NCI-H524 treated with DMSO at 0.1 percent for 48 hours (cell line): ENCODE measurements at places on chromosomes 5 and 9.
A peak's percentile ranks its signal among the peaks of the same experiment; 100 is the strongest.

- DNase-seq, result no peak
These were observed 896 bp downstream of the RIGI start for GRCh38 chr9:32524892-32525708.

GRCh38 chr9:93459432-93459847 lies 6.1 kb upstream of the FAM120AOS start:
- no peak for DNase-seq

- DNase-seq, result no peak
These were observed 8.1 kb downstream of the MTMR12 start for GRCh38 chr5:32304622-32305021.

- no peak for DNase-seq
These were observed 35.2 kb upstream of the PLEKHG4B start for GRCh38 chr5:56561-57290.

GRCh38 chr9:133645021-133645765 lies 9.0 kb downstream of the DBH start:
- DNase-seq, result no peak

GRCh38 chr9:114604989-114605388 lies 6.1 kb upstream of the TMEM268 start:
- no peak for DNase-seq

- DNase-seq, result no peak
These were observed 182.0 kb upstream of the MOCS2 start for GRCh38 chr5:53291528-53291927.

GRCh38 chr9:75880618-75881017 lies 9.9 kb upstream of the PCSK5 start:
- no peak for DNase-seq

DNA sequence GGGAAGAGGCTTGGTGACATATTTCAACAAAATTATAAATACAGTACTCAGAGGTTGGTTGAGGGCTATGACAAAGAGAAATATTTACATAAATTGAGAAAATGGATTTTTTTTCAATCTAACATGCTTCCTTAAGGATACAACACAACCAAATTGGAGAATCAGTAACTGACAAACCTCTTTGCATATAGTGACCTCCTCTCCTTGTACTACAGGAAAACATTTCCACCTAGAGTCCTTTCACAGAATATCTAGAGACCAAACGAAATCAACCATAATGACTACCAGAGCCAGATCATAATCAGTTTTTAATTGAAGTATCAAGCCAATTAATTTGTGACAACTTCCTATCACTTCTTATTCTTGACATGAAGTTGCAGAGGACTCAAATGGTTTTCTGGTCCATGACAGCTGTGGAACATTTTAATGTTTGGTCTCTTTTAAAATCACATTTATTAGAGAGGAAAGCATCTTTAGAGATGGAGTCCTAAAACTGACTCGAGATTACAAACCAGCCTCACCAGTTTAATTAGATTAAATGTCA lies 1636.5 kb upstream of the C9orf72 start:
- DNase-seq, result no peak

GRCh38 chr5:146548781-146549449 lies 32.9 kb upstream of the GPR151 start:
- peak; percentile 5 for DNase-seq

- no peak for DNase-seq
These were observed 5.6 kb downstream of the SLC2A8 start for GRCh38 chr9:127402401-127403090.

- DNase-seq, result no peak
These were observed 261.5 kb upstream of the CCNH start for GRCh38 chr5:87674235-87674634.

DNA sequence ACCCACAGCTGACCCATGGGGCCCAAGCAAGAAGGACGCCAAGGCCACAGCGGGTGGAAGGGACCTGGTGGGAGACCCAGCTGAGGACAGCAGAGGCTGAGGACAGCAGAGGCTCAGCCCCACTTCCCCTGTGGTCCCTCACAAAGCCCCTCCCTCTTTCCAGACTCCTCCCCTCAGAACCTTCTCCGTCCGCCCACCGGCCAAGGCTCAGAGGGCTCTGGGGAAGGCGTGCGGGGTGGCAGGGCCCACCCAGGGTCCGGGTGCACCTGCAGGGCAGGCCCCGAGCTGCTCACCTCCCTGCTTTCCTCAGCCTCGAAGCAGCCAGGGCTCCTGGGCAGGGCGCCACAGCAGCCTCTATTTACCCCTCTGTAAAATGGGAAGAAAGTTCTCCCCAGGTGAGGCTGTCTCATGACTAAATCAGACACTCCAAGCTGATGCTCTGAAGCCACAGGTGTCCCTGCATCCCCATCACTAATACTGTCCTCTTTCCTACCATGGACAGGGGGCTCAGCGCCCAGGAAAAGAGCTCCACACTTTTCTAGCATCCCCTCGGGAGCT lies 137.9 kb upstream of the PPP1R26 start:
- DNase-seq, result no peak

GRCh38 chr9:116387934-116388698 lies 234.5 kb downstream of the PAPPA start:
- DNase-seq, result no peak

GRCh38 chr5:142364251-142365145 lies 39.7 kb upstream of the SPRY4 start:
- no peak for DNase-seq

DNA sequence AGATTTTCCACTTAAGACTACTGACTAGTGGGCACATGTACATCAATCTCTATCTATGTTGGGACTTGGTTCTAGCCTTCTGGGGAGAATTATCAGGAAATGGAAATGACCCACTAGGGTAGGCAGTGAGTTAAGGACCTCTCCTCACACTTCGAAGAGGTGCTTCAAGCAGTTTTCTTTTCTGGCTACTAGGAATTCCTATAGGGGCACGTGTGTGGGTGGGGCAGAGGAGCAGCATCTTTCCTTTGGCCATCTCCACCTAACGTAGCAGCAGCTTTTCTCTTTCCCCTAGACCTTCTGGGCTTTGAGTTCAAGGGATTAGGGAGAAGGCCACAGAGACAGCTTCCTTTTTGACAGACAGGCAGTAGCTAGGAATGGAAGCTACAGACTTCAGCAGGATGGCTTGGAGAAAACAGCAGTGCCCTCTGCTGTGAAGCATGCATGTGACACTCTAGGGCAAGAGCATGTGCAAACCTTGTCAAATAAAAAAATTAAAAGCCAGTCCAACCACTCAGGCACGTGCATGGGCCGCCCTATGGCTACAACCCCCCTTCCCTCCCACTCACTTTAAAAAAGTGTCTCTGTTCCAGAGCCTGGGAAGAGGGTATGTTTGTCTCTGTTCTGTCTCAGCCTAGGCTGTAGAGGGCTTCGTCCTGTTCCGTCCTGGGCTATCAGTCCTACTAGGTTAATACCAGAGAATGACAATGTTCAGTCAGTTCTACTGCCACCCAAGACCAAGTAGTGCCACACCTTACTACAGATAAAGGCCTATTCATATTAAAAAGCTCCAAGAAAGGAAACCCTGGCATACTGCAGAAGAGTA lies 8.7 kb upstream of the GFRA3 start:
- no peak for DNase-seq

DNA sequence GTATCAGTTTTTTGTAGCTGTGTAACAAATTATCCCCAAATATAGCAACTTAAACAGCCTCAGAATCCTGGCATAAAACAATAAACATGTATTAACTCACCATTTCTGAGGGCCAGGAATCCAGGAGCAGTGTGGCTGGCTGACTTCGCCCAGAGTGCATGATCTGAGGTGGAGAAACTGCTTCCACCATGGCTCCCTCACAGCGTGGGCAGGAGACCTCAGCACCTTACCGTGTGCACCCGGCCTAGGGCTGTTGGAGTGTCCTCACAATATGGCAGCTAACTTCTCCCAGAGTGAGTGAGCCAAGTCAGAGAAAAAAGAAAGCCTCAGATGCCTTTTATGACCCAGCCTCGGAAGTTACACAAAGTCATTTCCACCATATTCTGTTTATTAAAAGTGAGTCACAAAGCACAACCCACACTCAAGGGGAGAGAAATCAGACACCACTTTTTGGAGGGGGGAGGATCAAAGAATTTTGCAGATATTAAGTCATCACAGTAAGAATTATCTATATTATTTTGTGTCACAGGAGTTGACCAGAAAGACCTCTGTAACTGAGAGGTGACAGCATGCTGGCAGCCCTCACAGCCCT lies 59.6 kb downstream of the TSTD2 start:
- no peak for DNase-seq

DNA sequence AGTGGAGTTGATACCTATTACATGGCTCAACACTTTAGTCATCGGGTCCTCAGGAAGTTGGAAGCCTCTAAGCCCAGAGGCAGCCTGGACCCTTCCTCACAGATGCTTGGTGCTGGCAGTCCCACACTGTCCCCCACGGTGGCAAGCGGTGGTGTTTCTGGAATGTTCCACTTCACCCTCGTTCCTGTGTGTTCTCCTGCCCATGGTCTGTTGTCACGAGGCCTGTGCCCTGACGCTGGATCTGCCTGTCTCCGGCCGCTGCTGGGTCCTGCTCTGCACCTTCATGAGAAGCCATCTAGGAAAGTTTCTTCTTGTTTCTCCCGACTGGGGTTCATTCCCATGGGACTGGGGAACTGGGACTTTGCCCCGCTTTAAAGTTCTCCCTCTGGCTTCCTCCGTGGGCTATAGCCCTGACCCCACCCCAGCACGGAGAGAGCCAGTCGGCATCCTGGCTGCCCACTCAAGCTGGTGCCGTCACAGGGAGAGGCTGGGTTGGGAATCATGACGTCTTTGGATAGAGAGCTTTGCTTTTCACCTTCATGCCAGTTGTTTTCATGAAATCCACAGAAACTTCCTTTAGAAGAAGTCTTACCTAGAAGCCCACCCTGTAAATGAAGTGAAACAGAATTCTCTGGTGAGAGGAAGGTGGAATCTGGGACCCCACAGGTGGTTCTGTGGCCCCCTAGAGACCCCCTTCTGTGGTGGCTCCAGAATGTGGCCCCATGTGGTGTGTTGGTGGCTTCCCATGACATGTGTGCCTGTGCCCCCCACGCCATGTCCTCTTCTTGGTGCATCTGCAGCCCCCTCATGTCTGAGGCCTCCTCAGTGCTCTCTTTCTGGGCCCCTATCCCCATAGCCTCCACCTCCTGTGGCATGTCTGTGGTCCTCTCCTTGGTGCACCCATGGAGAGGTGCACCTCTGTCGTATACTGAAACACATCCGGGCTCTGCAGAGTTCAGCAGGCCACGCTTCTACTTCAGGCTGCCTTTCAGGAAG lies 43.8 kb downstream of the TRIP13 start:
- DNase-seq, result no peak

DNA sequence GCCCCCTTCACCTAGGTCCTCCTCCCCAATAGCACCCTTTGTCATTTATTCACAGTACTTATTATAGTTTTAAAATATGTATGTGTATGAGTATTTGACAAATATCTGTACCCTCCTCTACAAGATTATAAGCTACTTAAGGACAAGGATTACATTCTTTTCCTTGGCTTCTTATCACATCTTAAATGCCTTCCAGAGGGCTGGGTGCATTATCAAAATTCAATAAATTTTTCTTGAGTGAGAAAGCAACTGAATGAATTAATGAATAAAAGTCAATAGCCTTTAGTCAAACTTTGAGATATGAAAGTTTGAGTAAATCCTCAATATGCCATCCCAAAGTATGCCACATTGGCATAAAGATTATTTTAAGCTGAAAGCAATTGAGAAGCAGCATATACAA lies 621.7 kb downstream of the DNAH5 start:
- no peak for DNase-seq

DNA sequence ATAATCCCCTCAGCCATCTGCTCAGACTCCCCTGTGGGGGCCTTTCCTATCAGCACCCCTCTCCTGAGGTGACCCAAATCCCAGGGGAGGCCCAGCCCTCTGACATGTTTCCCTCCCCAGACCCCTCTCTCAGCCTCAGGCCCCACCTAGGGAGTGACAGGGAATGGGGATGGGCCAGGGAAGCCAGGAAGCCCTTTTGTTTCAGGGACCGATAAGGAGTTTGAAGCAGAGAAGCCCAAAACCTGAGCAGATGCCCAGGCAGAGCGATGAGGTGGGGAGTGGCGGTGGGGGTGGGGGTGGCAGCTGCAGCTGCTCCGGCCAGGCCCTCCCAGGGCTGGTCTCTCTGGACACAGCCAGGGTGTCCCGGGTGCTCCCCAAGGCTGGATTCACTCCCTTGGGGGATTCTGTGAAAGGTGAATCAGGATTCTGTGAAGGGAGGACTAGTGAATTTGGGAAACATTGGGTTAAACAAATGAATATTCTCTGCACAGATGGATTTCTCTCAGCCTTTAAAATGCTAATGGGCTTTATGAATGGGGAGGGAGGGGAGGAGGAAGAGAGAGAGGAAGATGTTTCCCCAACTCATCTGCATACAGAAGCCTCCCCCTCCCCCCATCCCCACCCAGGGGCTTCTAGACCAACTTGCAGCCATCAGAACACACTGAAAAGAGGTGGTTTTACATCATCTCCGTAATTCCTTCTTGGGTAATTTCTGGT lies 17.4 kb downstream of the AKNA start:
- peak; percentile 95 for DNase-seq

DNA sequence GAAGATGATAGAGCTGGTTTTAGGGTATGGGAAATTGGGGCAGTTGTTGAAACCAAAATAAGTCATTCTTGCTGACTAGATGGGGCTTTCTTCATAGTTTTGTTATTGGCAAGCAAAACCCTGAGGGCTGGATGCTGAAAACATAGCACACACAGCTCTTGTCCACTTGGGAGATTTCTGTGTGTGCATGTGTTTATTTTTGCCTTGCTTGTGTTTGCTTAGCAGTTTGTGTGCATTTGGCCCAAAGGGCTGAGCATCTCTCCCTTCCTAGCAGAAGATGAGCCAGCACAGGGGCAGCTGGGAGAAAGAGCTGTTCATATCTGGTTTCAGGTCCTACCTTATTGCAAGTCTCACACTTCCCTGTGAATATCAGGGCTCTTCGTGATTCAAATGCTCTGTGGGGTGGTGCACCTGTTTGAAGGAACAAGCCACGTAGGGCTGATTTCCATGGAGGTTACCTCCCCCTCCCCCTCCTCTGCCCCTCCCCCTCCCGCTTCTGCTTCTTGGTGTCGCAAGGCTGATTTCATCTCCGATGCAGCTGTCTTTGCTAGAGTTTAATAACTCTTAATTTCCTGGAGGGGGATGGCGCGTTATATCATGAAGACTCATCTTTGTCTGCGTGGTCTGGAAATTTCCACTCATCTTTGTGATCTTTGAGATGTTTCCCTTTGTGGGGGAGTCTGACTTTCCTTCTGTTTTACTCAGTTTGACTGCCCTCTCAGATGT lies 296.5 kb downstream of the ARHGAP26 start:
- no peak for DNase-seq

DNA sequence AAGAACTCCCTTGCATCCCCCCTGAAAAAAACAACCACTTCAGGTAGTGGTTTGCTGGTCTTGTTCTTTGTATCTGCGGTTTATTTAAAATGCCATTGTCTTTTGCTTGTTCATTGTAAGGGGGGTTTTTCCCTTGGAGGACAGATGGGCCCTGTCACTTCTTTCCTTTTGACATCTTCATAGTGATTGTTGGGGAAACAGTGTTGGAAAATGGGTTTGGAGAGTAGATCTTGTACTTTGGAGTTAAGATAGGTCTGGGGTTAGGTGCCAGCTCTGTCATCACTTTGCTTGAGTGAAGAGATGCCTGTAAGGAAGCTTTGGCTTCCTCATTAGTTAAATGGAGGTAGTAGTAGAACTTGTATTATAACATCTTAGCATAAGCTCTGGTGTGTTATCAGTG lies 112.4 kb downstream of the KDM4C start:
- no peak for DNase-seq

- DNase-seq, result no peak
These were observed 515.4 kb upstream of the PTPRD start for GRCh38 chr9:11128156-11128555.
